ENCODE measurements at places on chromosomes 5 and 9.

GRCh38 chr5:138999674-139000073 is 124.5 kb upstream of the LRRTM2 start:
- no peak for DNase-seq

- DNase-seq: no peak
Observed at GRCh38 chr5:116509483-116510244, 65.0 kb downstream of the SEMA6A start.

- no peak for DNase-seq
Observed at GRCh38 chr5:131224387-131225201, 39.3 kb upstream of the CDC42SE2 start.

- DNase-seq: no peak
Observed at GRCh38 chr5:111364992-111365391, 140.8 kb downstream of the CAMK4 start.

GRCh38 chr9:131418143-131419025 is 24.5 kb downstream of the PRRC2B start:
- DNase-seq: no peak

DNA sequence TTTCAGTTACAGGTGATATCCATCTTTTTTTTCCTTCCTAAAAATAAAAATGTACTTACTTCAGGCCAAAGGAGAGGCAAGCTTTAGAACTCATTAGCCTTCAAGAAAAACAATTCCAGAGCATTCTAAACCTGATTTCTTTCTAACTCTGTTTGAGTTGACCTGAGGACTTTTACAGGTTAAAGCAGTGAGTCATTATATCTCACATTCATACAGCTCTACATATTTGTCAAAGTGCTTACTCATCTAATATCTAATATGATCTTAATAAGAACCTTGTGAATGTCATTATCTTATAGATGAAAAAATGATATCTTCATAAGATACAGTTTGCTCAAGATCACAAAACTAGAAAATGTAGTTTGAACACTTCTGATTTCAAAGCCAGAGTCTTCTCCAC is 149.2 kb upstream of the CDKN2B start:
- DNase-seq: no peak

GRCh38 chr9:93231121-93231694 is 47.3 kb downstream of the WNK2 start:
- no peak for DNase-seq

GRCh38 chr5:123115020-123115419 is 26.0 kb downstream of the PRDM6 start:
- DNase-seq: no peak

- DNase-seq: no peak
Observed at GRCh38 chr9:4670591-4670990, 4.3 kb upstream of the SPATA6L start.

GRCh38 chr5:134206627-134207160 is 19.2 kb downstream of the PPP2CA start:
- no peak for DNase-seq

GRCh38 chr5:171825051-171825450 is 39.4 kb downstream of the SMIM23 start:
- no peak for DNase-seq

GRCh38 chr9:13446286-13446937 is 166.9 kb upstream of the MPDZ start:
- no peak for DNase-seq

DNA sequence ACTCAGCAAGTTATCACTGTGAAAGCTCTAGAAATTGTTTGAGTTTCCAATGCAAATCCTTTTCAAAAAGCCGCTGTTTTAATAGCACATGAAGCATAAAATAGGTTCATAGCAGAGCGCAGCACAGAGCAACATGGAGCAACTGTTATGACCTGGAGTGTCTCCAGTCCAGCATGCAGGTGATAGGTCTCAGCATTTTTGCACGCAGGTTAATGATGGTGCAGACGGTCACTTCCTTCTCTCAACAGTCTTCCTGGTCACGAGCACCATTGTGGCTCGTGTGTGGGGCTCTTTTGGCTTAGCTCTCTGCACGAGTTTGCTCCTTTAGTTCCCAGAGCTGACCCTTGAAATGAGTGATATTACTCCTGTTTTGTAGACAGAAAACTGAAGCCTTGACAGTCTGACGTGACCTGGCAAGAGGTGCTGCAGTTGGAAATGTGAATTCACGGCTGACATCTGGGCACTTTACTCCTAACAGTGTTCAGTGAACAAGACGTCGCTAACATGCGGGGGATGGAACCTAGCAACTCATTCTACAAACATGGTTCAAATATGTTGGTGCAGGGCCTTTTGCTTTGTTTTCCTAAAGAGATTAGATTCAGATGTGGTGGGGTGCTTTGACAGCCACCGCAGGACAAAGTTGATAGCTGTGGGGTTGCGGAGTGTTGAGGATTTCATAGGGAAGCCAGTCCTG is 10.0 kb downstream of the TENT4A start:
- peak; percentile 15 for DNase-seq

DNA sequence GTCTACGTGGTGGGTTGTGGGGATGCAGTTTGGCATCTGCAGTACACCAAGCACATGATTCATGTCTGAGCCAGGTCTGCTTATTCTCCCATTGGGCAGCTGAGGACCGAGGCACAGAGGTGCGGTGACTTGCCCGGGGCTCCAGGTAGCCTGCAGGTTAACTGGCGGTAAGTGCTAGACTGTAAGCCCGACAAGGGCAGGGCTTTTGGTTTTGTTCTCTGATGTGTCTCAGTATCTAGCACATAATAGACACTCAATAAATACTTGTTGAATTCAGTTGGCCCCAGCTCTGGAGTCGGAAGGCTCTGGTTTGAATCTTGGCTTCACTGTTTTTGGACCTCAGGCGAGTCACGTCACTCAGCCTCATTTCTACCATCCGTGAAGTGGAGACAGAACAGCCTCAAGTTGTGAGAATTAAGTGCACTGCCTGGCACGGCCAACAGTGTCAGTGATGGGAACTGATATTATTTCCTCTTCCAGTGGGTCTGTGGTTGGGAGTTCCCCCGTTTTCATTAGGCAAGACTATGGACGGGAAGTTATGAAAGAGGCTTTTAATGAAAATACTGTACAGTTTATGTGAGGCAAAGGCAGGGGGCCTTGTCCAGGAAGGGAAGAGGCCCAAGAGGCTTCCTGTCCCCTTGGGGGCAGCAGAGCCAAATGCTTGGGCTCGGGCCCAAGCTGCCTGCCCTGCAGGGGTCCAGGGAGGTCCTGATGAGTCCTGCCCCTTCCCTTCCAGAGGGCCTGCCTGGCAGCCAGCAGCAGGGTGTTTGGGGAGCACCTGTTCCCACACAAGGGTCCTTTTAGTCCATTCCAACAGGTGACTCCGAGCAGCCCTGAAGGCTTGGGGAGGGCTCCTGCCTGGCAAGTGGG is 3.3 kb downstream of the PRELID1 start:
- DNase-seq: no peak

GRCh38 chr5:78236046-78236445 is 58.5 kb downstream of the AP3B1 start:
- DNase-seq: no peak

- DNase-seq: no peak
Observed at GRCh38 chr9:86546712-86547111, 192.5 kb upstream of the TUT7 start.

DNA sequence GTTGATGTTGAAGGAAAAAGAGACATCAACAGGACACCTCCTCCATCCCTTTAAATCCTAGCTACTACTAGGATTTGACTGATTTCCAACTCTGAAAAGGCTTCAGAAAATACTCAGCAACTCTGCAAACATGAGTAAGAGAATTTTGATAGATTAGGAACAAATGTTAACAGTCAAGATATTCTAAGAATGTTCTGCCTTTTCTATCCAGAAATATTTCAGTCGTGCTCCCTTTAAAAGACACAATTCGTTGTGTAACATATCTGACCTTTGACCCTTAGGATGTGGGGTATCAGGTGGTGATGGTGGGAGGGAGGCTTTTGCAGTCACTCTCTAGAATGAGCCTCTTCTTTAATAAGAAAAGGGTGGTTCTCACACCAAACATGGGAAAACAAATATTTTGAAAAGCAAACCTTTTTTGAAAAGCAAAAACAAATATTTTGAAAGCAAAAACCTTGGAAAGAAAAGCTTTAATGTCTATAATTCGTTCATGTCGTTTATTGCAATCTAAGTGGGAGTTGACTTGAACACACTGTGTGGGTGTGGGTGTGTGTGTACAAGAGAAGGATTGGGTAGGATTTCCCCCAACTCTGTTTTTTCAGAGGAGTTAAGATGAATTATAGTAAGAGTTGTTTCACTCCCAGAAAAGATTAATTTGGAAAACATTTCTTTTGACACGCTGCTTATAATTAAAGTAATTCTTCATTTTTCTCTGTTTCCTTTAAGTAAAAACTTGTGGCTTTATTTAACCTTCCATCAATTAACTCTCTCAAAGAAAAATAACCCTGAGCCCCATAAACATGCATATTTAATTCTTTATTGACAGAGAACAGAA is 152.8 kb downstream of the TMEM167A start:
- DNase-seq: no peak

GRCh38 chr5:96584712-96585111 is 77.5 kb upstream of the CAST start:
- no peak for DNase-seq

DNA sequence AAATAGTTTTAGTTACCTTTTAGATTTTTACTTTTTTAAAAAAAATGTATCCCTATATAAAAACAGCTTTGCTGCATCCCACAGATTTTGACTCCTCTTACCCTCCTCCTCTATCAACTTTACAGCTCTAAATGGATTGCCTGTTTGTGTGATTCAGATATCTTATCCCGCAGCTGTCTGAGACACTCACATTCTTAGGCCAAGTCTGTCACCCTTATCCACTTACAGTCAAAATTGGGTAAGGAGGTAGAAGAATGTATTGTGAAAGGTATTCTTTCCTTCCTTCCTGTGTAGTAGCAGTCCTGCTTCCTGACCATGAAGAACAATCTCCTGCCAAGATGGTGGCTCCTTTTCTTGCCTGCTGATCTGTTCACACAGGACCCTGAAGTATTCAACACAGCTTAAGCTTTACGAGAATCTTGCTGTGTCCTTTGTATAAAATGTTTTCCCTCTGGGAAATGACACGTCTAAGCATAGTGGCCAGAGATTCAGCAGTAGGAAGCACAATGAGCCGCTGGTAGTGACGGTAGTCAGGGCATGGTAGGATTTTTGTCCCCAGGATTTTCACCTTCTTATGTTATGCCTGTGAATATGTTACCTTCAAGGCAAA is 67.7 kb upstream of the ST8SIA4 start:
- no peak for DNase-seq

- DNase-seq: no peak
Observed at GRCh38 chr5:73292816-73293459, 119.9 kb downstream of the TMEM174 start.

DNA sequence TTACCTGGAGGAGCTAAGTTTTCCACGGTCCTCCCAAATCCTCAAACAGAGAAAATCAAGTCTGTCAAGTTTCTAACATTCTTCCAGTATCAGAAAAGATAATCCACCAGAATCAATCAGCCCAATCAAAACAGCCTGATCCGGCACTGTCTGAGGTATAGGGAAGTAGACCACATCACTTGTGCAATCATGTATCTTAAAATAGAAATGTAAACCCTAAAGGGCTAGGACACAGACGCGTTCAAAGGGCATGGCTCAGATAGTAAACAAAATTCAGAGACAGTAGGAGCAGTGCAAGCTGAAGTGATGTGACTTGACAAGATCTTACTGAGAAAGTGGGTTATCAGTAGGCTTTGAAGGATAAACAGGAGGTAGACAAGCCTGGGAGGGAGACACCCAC is 252.4 kb upstream of the DAPK1 start:
- no peak for DNase-seq

GRCh38 chr5:138926257-138926656 is 51.1 kb upstream of the LRRTM2 start:
- no peak for DNase-seq

GRCh38 chr5:52906343-52906742 is 82.8 kb upstream of the ITGA2 start:
- DNase-seq: no peak

Data from RWPE2 (cell line).